ENCODE measurements at places on chromosomes 7 and 10. TPM values are rescaled to one million over a fixed set of nuclear protein-coding genes. Genes with fewer than 3 reads are reported as not detected.

The XRCC2 gene
- total RNA-seq, result 0.20 TPM

DNA sequence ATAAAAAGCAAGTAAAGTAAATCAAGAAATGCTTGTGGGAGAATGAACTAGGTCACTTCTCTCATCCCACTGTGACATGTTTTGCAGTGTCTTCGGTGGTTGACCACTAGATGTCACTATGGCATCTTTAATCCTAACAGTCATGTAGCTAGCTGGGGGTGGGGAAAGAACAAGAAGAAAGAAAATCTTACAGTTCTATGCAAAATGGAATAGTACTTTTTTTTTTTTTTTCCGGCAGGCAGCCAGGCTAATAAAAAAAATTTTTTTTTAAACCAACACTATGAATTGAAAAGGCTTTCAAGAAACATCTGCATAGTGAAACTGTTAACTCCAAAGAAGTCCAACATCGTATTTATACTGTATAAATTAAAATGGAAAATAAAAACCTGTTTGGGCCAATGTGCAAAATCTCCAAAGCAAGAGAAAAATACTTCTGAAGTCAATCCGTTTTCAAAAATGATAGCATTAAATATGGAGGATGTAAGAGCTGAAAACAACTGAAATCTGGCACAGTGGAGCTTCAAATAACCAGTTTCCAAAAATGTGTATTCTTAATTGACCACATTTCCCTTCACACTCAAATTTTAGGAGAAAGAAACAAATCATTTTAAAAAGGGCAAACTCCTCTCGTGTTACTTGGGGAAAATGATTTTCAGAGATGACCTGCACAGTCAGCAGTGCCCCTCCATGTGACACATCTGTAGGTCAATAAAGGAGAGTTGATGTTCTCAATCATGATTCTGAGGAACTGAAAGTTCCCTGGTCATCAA lies 38.5 kb downstream of the CDK1 start:
- peak; percentile 25 for DNase-seq
- H3K4me3 ChIP-seq, result peak overlapping the region; percentile 19
- H3K27me3 ChIP-seq, result no peaks in the 10 kb centered on the region
- peak overlapping the region; percentile 14 for H3K27ac ChIP-seq

The WNT2 gene
- total RNA-seq, result not detected

DNA sequence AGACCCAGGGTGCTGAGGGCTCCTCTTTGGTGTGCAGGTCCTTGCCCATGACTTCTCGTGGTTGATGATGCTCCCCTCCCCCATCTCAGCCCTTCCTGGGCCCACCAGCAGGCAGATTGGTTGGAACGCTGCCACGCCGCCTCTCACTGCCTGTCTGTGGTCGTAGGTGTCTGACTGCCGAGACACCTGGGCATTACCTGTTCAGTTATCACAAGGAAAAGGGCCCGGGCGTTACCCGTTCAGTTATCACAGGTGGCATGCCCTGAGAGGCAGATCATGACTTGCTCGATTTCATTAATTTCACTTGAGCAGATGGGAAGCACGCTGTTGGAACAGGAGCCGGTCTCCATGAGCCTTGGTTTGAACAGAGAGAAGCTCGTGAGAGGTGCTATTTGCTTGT lies 42.5 kb downstream of the TACR2 start:
- H3K36me3 ChIP-seq, result peaks cover 35% of the 10 kb centered on the region
- no peak overlapping the region for H3K4me3 ChIP-seq
- DNase-seq, result no peak
- H3K27me3 ChIP-seq, result no peaks in the 10 kb centered on the region
- peaks cover 44% of the 10 kb centered on the region for H3K4me1 ChIP-seq

DNA sequence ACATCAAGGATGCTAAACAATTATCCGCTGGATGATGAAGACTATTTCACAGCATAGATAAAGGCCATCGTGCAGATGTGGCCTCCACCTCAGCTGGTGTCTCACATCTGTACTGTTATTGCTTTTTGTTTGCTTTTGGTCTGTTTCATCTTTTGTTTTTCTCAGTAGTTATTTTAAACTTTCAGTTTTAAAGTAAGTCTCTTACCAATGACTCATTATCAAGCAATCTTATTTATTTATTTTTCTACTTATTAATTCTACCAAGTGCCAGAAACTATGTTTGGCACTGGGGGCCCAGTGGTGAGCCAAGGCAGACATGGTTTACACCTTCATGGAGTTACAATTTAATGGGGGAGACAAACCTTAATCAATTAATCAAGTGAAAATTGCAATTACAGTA lies 250.9 kb upstream of the TMEM72 start:
- H3K4me3 ChIP-seq, result no peak overlapping the region
- H3K27me3 ChIP-seq, result no peaks in the 10 kb centered on the region
- no peaks in the 10 kb centered on the region for H3K36me3 ChIP-seq

GRCh38 chr7:158849442-158849767 lies 7.0 kb upstream of the DYNC2I1 start:
- no peak overlapping the region for H3K4me3 ChIP-seq
- H3K27ac ChIP-seq, result no peak overlapping the region
- no peaks in the 10 kb centered on the region for H3K36me3 ChIP-seq

DNA sequence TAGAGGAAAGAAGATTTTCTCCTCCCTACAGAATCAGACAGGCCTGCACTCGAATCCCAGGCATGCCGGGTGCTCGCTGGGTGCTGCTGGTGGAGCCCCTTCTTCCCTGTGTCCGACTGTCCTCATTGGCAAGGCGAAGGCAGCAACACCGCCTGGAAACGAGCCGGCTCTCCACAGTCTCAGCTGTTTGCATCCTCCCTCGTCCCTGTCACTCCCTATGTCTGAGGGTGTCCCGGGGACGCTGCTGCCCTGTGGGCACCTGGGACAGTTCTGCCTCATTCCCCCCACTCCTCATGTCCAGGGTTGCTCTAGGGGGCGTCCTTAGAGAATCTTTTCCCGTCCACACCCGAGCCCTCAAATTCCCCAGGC lies 31.6 kb upstream of the TMEM72 start:
- H3K27me3 ChIP-seq, result no peaks in the 10 kb centered on the region
- peaks cover 11% of the 10 kb centered on the region for H3K4me1 ChIP-seq
- H3K36me3 ChIP-seq, result no peaks in the 10 kb centered on the region
- peak overlapping the region; percentile 56 for H3K27ac ChIP-seq

- H3K4me1 ChIP-seq, result no peaks in the 10 kb centered on the region
- no peak overlapping the region for H3K27ac ChIP-seq
- no peak for DNase-seq
- no peaks in the 10 kb centered on the region for H3K36me3 ChIP-seq
Measured at GRCh38 chr10:18359812-18360211, 219.6 kb downstream of the CACNB2 start.

The MMP21 gene
- total RNA-seq, result not detected

GRCh38 chr10:112973046-112973445 lies 23.0 kb downstream of the TCF7L2 start:
- H3K36me3 ChIP-seq, result no peaks in the 10 kb centered on the region
- no peak for DNase-seq
- H3K4me3 ChIP-seq, result no peak overlapping the region
- H3K27me3 ChIP-seq, result no peaks in the 10 kb centered on the region
- H3K27ac ChIP-seq, result no peak overlapping the region
- peaks cover 9% of the 10 kb centered on the region for H3K4me1 ChIP-seq

DNA sequence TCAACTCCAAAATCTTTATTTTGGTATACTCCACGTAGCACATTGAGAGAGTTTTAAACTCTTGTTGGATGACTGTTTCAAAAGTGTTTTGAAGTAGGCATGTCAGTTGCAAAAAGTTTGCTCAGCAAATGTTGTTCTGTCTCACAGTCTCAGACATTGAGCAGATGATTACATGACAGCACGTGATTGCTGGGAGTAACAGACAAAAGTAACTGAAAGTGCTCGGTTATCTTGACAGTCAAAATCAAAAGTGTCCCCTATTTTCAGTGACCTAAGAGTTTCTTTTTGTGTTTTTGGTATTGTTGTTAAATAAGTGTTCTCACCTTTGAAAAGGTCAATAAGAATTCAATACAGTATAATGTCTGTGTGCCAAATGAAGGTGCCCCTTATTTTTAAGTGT lies 84.3 kb downstream of the CFTR start:
- H3K27me3 ChIP-seq, result no peaks in the 10 kb centered on the region
- no peaks in the 10 kb centered on the region for H3K4me1 ChIP-seq
- DNase-seq, result no peak
- H3K27ac ChIP-seq, result no peak overlapping the region
- H3K4me3 ChIP-seq, result no peak overlapping the region

The SLC39A12 gene
- total RNA-seq, result not detected

- no peak overlapping the region for H3K4me3 ChIP-seq
- DNase-seq, result no peak
- no peaks in the 10 kb centered on the region for H3K27me3 ChIP-seq
- H3K4me1 ChIP-seq, result no peaks in the 10 kb centered on the region
Measured at GRCh38 chr7:36507475-36508440, 118.1 kb downstream of the ANLN start.

The SEPHS1 gene
- 29.7 TPM for total RNA-seq

The RAB19 gene
- not detected for total RNA-seq

- H3K36me3 ChIP-seq, result no peaks in the 10 kb centered on the region
- H3K27ac ChIP-seq, result no peak overlapping the region
Measured at GRCh38 chr10:124975977-124976514, 34.1 kb downstream of the ZRANB1 start.

GRCh38 chr7:128210590-128211570 lies 30.2 kb upstream of the LEP start:
- peaks cover 3% of the 10 kb centered on the region for H3K27me3 ChIP-seq
- H3K36me3 ChIP-seq, result no peaks in the 10 kb centered on the region
- no peak overlapping the region for H3K4me3 ChIP-seq
- H3K4me1 ChIP-seq, result no peaks in the 10 kb centered on the region

DNA sequence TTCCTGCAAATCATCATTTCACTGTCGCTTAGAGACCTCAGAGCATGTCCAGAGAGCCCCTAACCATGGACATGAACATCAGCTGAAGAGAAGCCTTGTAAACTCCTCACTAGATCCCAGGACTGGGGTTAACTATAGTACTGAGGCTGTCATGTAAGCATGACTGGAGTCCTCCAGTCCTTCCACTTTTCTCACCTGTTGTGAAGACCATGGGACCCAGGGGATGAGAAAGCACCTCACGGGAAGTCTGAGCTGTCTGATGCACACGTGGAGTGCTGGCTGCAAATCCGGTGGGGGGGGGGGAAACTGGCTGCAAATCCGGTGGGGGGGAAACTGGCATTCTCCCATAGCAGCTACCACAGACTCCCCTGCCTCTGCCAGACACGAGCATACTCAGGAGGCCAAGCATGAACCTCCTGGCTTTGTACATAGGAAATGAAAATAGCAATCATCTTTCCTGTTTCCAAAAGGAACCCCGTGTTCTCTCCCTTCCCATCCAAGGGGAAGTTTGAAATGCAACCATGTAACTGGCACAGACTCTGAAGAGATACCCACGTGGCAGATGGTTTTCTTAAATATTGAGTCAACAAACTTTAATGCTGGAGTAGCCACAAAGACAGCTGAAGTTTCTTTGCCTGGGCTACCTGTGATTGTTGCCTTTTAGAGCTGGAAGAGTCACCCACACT lies 261.4 kb downstream of the ZMYND11 start:
- H3K36me3 ChIP-seq, result no peaks in the 10 kb centered on the region
- H3K27me3 ChIP-seq, result no peaks in the 10 kb centered on the region
- H3K4me1 ChIP-seq, result peaks cover 22% of the 10 kb centered on the region
- peak overlapping the region; percentile 75 for H3K27ac ChIP-seq
- peak; percentile 66 for DNase-seq

GRCh38 chr10:101535949-101536348 lies 52.1 kb downstream of the POLL start:
- no peaks in the 10 kb centered on the region for H3K4me1 ChIP-seq
- no peak overlapping the region for H3K4me3 ChIP-seq
- no peak for DNase-seq
